ENCODE measurements at places on chromosomes 5 and 9.

DNA sequence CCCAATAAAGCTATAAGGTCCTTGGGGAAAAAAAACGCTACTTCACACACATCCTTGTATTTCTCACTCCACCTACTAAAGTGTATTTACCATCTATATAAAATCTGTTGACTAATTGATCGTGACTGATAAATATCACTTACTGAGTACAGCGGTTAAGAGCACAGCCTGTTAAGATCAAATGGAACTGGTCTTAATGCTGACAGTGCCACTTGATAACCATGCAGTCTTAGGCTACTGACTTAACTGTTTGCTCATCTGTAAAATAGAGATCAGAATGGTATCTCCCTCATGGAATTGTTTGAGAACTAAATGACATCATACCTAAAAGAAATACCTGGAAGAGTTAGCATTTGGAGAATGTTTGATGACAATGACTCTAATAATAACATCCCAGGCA, 67.5 kb downstream of the ZFAND5 start:
- DNase-seq = no peak

DNA sequence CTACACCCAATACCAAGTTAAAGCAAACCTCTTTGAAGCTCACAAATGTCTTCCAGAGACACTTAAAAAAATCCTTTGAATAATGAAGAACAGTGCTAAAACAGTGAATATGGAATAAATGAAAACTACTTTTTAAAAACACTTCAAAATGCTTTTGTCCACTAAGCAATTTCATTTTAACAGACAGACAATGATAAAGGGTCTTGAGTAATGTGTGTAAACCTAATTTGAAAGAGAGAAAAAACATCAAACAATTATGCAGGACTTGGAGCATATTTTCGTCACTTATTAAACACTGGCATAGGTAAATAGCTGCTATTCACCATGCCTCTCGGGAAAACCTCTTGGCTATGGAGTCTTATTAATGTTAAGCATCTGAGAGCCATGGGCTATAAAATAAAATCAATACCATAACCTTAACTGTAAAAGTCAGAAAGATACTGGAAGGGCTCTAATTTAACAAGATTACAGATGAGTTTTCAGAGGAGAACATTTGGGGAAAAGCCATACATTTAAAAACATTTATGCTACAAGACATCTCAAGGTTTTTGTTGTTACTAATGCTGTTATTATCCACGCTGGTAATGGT, 177.8 kb downstream of the NFIB start:
- DNase-seq = no peak

DNA sequence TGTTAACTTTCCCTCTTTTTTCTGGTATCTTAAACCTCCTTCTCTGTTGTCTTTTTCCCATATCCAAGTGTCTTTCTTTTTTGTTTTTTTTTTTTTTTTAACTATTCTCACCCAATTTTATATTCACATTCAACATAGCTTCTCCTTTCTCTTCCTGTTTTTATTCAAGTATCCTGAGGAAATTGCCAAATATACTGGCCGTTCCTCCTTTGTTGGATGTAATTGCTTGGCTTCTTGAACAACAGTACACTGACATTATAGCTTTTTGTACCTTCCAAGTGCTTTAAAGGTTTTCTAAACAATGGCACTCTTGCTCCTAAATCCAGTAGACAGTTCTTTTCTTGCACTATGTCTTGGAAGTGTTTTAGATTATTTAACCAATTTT, 1146.8 kb downstream of the MAT2B start:
- no peak for DNase-seq

DNA sequence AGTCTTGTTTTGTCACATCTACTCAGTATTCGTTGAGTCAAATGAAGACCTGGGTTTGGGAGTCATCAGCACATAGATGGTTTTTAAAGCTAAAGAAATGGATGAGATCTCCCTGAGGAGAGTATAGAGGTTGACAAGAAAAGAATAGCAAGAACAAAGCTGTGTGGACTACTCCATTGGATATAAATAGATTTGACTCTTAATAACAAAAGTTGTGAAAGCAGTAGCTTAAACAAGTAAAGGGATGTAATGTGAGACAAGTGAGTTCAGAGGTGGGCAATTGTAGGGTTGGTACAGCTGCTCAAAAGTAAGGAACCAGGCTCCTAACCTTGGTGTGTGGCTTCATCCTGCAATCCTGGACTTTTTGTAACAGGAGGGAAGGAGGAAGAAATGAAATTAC, 49.3 kb downstream of the CSNK1G3 start:
- no peak for DNase-seq

DNA sequence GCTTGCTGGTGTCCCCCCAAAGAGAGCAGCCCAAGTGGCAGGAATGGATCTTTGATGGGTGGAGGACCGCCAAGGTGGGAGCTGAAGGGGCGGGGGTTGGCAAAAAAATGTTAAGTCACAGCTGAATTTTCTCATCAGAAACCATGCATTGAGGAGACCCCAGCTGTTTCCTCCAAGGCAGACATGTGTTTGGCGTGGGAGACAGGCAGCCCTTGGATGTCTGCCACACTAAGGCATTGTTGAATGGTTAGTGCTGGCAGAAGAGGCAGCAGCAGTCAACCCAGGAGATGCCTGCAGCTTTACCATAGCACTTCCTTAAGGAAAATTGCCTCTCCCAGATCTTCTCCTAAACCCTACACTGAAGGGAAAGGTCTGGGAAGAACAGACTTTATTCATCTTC, 394.9 kb upstream of the CD180 start:
- no peak for DNase-seq

- DNase-seq = no peak
Measured at GRCh38 chr5:54205453-54205852, 104.9 kb downstream of the ARL15 start.

GRCh38 chr9:18495065-18495464, 21.1 kb downstream of the ADAMTSL1 start:
- DNase-seq = no peak

DNA sequence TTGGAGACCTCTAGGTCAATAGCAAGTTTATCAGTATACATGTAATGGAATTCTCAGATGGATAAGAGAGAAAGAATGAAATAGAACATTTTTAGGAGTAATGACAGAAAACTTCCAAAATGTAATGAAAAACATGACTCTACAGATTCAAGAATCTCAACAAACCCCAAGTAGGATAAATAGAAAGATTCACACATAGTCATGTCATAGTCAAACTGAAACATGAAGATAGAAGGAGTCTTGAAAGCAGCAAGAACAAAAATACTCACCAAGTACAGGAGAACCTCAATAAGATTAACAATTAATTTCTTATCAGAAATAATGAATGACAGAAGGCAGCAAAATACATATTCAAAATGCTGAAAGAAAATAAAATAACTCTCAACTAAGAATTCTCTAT, 164.5 kb downstream of the SPATA31D1 start:
- no peak for DNase-seq

- no peak for DNase-seq
Measured at GRCh38 chr9:133522073-133522910, 2.5 kb downstream of the MYMK start.

DNA sequence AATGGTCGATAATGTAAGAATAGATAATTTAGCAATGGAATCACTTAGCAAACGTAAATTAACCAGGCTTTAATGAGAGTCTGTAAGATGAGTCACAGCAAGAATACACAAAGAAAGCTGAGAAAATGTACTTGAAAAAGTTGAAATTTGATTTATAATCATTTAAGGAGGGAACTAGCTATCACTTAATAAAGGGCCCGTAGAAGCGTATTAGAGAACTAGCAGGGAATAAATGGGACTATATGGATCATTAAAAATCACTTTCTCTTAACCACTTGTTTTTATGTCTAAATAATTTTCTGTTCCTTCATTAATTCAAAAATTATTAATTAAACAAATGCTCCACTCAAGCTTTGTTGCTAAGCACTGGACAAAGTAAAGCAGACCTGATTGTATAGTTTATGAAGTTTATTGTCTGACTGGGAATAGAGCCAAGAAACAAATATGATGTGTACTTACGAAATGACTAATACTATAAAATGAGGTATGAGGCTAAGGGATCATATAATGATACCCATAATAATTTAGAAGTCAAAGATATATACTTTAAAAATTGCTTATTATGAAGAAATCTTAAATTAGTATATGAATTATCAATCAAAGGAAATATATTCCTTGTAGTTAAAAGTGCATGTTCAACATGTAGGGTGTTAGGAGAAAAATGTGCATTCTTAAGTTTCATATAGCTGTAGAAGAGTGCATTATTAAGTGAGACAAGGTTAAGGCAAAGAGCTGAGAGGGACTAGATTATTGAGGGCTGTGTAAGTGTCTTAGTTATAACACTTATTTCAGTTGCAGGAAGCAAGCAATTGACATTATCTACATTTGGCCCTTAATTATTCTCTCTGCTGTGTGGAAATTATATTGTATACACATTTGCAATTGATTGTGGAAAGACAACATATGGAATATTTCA, 196.8 kb downstream of the PRDM9 start:
- no peak for DNase-seq

GRCh38 chr9:13719446-13719845, 440.0 kb upstream of the MPDZ start:
- DNase-seq = no peak

GRCh38 chr9:124621371-124622328, 114.5 kb upstream of the NR5A1 start:
- DNase-seq = peak; percentile 57

DNA sequence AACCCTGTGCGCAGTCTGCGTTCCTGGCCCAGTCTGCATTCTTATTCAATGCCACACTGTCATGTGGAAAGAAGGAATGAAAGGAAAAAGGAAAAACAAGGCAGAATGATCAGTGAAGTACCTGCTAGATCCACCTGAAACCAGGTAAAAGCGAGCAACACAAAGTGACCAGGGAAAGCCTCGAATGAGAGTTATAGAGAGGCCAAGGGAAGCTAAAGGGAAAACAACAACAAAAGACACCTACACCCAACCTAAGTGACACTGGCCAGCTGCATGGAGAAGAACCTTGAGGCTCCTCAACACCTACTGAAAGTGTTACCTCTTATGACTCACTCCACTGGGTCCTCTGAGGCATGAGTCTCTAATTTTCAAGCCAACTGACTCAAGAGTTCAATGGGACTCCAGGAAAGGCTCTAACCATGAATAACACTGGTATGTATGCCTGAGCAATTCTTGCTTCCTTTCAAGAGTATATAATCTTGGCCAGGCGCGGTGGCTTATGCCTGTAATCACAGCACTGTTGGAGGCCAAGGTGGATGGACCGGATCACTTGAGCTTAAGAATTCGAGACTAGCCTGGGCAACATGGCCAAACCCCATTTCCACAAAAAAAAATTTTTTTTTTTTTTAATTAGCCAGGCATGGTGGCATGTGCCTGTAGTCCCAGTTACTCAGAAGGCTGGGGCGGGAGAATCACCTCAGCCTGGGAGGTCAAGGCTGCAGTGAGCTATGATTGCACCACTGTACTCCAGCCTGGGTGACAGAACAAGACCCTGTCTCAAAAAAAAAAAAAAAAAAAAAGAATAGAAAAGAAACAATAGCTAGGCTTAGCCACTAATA, 29.0 kb downstream of the MTMR12 start:
- DNase-seq = no peak

GRCh38 chr5:17190242-17190778, 27.1 kb upstream of the BASP1 start:
- no peak for DNase-seq

- DNase-seq = no peak
Measured at GRCh38 chr5:54742417-54742891, 224.9 kb downstream of the SNX18 start.

DNA sequence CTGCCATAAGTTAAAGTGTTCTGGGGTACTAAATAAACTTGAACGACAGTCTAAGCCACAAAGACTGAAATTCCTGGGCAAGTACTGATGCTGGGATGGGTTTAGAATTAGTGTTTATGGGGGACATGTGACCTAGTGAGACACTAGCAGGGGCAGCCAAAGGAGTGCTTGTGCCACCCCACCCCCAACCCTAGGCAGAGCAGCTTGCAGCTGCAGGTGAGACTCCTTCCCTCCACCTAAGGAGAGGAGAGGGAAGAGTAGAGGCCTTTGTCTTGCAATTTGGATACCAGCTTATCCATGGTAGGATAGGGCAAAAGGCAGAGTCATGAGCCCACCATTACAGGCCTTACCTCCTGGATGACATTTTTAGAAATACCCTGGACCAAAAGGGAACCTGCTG, 28.7 kb upstream of the PDE4D start:
- DNase-seq = no peak

DNA sequence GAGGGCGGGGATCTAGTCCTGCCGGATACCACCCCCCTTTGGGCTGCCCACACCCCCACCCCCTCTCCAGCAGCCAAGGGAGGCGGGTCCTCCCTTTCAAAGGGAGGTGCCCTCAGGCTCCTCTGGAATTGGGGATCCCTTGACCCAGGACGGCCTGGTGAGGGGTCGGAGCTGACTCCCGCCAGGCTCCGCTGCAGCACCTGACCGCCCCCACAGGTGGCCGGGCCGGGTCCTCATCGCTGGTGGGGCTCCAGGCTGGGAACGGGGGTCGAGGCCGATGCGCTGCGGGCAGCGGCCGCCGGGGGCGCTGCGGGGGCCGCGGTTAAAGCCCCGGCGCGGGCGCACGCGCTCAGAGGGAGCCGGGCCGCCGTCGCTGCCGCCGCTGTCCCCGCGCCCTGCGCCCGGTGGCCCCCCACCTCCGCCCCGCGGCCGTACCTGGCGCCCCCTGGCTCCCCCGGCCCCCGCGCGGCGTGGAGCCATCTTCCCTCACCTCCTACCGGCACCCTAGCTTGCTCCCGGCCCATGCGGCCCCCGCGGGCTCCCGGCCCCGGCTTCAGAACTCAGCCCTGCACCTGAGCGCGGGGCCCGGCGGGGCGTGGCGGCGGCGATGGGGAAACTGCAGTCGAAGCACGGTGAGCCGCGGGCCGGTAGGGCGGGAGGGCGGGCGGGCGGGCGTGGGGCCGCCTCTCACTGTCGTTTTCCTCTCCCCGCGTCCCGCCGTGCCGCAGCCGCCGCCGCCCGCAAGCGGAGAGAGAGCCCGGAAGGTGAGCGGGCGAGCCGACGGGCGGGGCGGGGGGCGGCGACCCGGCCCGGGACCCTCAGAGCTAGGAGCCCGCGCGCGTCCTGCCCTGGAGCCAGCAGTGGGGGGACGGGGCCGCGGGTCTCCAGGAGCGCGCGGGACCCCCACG, at the start of gene NKD2:
TSS of gene NKD2 (plus strand) at position 352 of the 908 bp plus-strand sequence. CDS start at position 608, 256 bp downstream.
- no peak for DNase-seq

Data from fibroblast of skin of left biceps (primary cell).